ENCODE measurements at places on chromosomes 6 and 20.
A peak's percentile ranks its signal among the peaks of the same experiment; 100 is the strongest.

DNA sequence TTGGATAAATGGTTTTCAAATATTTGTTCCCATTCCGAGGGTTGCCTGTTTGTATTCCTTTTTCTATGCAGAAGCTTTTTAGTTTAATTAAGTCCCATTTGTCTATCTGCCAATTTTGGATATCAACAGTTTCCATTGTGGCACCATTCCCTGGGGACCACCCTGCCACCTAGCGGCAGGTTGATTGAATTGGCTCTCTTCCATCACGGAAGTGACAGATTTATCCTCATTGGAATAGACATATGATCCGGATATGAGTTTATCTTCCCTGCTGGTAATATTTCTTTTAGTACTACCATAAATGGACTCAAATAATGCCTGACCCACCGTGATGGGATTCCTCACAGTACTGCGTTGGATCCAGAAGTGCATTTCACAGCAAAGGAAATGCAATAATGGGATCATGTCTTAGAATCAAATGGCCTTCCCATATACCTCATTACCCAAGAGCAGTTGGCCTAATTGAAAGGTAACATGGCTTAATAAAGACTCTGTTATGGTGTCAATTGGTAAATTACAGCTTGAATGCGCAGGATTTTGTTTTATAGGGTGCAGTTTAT is 327.0 kb downstream of the BMP2 start:
- DNase-seq: peak; percentile 73

DNA sequence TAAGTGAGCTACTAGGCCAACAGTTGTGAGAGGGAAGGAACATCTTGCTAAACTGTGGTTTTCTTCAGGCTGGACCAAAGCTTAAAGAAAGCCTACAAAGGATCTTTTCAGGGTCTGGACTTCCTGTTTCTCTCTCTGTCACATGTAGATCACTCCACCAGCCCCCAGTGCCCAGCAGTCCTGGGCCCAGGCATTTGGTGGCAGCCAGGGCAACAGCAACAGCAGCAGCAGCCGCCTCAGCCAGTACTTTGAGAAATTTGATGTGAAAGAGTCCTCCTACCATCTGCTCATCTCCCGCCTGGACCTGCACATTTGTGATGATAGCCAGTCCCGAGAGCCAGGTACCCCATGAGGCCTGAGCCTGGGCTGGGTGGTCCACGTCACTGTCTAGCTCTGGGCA is 44.1 kb downstream of the BLTP3A start:
- DNase-seq: peak; percentile 28

DNA sequence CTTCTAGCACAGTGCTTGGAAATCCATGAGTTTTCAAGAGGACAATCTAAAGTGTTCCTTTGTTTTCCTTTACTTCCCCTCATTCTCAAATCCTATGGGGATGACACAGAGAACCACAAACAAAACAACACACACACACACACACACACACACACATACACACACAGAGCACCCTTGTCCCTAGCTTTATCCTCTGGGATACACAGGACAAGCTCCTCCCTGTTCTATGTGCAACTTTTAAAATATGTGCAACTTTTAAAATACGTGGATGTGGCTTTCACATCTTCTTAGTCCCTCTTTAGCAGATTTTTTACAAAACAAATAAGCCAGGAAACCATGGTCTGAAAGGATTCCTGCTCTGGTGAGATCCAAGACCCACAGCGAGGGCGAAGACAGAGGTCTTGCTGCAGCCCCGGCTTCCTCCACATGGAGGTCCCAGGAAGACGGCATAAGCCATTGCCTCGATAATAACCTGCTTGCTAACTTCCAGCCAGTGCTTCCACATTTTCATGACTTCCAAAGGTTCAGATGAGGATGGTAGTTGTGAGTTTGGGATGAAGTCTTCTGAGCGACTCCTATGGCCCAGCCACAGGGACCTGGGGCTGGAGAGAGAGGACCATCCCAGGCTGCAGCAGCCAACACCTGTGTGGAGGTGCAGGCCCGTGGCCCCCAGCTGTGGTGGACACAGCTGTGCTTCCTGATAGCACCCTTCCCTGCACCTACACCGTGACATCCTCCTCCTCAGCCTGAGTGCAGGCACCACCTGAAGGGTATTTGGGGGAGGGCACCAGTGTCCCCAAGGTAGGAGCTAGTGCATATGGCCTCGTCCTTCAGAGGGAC is 62.8 kb upstream of the CD93 start:
- no peak for DNase-seq

DNA sequence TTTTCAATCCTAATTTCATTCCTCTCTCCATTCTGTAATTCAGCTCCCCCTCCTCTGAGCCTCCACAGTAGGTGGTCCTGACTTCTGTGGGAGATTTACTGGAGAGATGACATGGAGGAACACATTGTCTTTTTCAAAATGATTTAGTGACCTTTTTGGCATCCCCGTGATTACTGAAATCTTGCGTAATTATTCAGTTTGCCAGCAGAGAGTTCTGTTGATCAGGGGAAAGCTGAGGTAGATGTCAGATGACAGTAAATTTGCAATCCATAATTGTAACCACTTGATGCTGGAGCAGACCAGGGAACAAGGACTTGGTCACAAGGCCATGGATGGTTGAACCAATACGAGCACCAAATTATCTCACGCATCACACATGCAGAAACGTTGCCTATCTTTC is 302.2 kb downstream of the TSHZ2 start:
- DNase-seq: no peak
